ENCODE measurements at places on chromosomes 11 and 22. TPM values are rescaled to one million over a fixed set of nuclear protein-coding genes. Genes with fewer than 3 reads are reported as not detected.
A peak's percentile ranks its signal among the peaks of the same experiment; 100 is the strongest.

HTR3B gene
- total RNA-seq = not detected

GDPD4 gene
- not detected for total RNA-seq

APOC3 gene
- not detected for total RNA-seq

TMEM86A gene
- 6.3 TPM for total RNA-seq

OR8U1 gene
- total RNA-seq = not detected

ME3 gene
- total RNA-seq = 23.6 TPM

SLC22A8 gene
- not detected for total RNA-seq

SHANK3 gene
- 11.5 TPM for total RNA-seq

- DNase-seq = no peak
Observed at GRCh38 chr11:130813196-130813595, 103.1 kb downstream of the SNX19 start.

GRCh38 chr11:42502151-42502550 is 809.6 kb upstream of the API5 start:
- DNase-seq = no peak

- DNase-seq = no peak
Observed at GRCh38 chr11:64653388-64653973, 62.5 kb downstream of the SLC22A12 start.

- DNase-seq = no peak
Observed at GRCh38 chr11:111947143-111947542, 10.0 kb downstream of the DIXDC1 start.

DNA sequence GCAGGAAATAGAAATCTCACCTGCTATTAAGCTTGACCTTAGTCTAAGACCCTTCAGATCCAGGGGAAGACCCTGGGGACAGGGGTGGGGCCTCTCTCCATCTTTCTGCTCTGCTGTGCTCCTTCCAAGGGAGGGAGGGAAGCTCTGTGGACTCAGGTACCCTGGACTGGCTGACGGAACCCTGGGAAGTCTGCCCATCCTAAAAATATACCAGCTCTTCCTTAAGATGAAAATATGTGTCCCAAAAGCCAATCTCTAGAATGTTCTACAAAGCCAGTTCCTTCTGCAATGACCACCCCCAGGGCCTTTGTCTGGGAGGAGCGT is 73.7 kb downstream of the RTL6 start:
- DNase-seq = no peak

DNA sequence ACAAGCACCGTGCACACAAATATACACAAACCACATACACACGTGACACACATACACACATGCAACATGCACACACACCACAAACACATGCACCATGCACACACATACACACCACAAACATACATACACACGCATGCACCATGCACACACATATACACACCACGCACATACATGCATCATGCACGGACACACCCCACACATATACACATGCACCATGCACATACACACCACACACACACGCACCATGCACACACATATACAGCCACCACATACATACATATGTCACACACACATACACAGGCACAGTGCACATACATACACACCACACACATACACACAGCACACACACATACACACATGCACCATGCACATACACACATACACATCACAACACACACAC is 12.7 kb upstream of the B4GALNT4 start:
- DNase-seq = no peak

DNA sequence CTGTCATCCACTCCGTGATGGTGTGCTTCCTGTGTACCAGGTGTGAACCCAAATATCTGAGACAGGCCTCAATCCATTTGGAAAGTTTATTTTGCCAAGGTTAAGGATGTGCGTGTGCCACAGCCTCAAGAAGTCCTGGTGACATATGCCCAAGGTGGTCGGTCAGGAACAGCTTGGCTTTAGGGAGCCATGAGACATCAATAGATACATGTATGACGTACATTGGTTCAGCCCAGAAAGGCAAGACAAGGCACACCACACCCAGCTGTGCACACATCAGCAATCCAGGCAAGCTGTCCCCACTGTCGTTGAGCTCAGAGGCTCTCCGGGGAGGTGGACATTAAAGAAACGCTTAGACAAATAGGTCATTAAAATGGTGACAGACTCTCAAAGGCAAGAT is 56.8 kb upstream of the SHANK2 start:
- DNase-seq = no peak

- DNase-seq = peak; percentile 6
Observed at GRCh38 chr11:130278745-130279144, 36.0 kb downstream of the ZBTB44 start.

GRCh38 chr22:49087198-49087597 is 740.5 kb downstream of the BRD1 start:
- DNase-seq = no peak

- DNase-seq = no peak
Observed at GRCh38 chr11:117514256-117514655, 186.6 kb downstream of the CEP164 start.

GRCh38 chr11:34522188-34522587 is 8.6 kb upstream of the ELF5 start:
- DNase-seq = no peak

- no peak for DNase-seq
Observed at GRCh38 chr11:763549-764321, 13.6 kb downstream of the GATD1 start.

DNA sequence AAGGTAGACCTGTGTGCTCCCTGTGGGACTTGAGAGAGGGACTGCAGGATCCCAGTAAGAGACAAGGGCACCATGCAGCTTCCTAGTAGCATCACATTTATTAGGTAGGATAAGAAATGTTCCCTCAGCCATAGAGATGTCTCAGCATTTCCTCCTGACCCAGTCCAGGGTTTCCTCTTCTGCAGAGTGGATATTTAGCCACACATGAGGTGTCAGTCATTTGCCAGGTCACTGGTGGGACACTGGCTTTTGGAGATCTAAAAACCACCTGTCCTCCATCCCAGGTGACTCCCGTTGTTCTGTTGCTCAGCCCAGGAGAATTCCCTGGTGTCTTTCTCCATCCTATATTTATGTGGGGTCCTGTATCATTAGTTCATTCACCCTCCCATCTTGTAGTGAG is 117.5 kb upstream of the NNMT start:
- DNase-seq = no peak

GRCh38 chr22:26589845-26590736 is at the start of gene TPST2:
TPST2 (minus strand) TSS chr22:26590132; CDS start chr22:26541630, 48,502 bp downstream.
- DNase-seq = peak; percentile 84

- no peak for DNase-seq
Observed at GRCh38 chr11:43842021-43842420, 38.6 kb upstream of the ALKBH3 start.

GRCh38 chr11:73866095-73866579 is 10.5 kb downstream of the COA4 start:
- peak; percentile 8 for DNase-seq

DNA sequence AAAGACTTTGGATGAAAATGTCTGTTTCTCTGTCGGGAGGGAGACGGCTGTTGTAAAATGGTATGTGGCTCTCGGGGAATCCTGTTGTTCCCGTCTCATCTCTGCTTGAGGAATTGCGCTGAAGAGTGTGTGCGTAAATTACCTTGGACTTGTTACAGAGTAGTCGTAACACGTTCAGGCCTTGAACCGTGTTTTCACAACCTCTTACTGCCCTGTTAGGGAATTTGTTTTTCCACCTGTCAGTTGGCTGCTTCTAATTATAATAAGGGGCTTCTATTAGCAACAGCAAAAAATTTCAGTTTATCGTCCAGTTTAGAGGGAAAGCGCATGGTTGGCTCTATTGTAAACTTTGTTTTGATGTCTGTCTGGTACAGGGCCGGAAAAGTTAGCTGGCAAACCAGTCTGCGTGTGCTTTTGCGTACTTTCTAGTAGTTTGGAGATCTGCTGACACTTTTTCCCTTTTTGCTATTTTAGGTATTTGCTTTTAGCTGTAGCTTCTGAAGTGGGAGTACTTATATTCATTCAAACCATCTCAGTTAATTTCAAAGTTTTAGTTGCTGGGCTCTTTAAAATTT is 1.5 kb downstream of the HIPK3 start:
- peak; percentile 58 for DNase-seq

GRCh38 chr11:130644187-130644586 is 195.7 kb downstream of the ADAMTS15 start:
- DNase-seq = no peak

DNA sequence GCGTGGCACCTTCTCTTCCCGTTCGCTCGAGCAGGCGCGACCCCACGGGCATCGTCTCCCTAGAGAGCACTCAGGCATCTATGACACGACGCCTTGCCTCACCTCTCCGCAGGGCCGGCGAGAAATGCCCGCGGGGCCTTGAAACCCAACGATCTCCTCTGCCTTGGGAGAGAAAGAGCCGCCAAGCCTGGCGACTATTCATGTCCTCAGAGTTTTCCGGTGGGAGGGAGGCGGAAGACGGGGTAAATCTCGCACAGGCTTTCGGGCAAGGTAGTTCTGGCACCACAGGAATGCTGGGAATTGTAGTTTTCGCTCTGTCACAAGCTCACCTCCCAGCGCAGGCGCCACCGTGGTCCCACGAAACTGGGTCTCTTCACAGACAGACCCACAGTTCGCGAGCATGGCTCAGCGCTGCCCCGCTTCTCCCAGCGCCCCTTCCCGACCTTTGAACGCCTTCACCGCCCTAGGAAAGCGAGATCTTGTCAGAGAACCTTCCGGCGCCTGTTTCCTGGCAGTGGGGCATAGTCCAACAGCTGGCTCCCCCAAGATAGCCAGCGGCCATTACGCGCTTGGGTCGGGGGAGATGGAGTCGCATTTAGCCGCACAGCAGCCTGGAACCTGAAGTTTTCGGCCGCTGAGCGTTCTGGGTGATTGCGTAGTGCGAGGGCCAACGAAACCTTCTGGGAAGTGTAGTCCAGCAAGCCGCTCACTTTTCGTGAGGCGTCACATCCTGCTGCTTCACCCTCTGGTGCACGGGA is at the start of gene CCDC90B:
CCDC90B (minus strand) TSS at position 597 of the 758 bp plus-strand sequence; CDS start at position 202, 395 bp downstream.
- peak; percentile 98 for DNase-seq

DNA sequence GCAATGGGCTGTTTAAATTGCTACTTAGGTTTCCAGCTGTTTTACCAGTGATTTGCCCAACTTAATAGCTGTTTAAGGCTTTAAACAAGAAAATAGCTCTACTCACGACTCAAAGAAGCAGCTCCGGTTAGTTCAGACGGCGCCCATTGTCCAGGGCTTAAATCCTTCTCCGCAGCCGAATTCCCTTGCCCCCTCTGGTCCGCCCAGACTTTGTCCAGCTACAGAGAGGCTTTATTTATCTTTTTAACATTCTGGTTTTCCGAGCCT is 20.9 kb upstream of the SCUBE1 start:
- no peak for DNase-seq

- DNase-seq = peak; percentile 58
Observed at GRCh38 chr11:61718621-61719302, 33.7 kb upstream of the MYRF start.

GRCh38 chr22:45968751-45969413 is 8.1 kb downstream of the WNT7B start:
- DNase-seq = peak; percentile 71

- DNase-seq = no peak
Observed at GRCh38 chr11:126853732-126854131, 146.8 kb downstream of the KIRREL3 start.

DNA sequence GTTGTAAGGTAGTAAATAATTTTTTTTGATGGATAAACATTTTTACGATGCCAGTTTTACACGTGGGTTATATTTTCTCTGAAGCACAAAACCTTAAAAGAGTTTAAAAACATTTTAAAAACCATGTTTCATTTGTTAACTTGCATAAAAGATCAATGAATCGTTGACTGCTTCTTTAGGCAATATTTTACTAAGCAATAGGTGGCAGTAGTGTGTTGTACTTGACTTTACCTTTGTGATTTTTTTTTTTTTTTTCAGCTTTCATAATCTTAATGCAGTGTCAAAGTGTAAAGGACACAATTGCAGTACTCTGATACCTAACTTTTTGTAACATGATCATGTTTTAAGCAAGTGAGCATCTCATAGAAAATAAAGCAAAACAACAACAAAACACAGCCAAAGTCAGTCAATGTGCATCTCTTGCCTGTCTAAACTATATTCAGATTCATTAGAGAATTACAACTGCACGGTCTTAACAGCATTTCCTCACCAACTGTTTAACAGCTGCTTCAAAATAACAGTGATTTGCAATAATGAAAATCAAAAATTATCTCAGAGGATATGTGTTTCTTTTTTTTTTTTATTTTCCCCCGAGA is 27.7 kb downstream of the DNAJC24 start:
- DNase-seq = peak; percentile 44

DNA sequence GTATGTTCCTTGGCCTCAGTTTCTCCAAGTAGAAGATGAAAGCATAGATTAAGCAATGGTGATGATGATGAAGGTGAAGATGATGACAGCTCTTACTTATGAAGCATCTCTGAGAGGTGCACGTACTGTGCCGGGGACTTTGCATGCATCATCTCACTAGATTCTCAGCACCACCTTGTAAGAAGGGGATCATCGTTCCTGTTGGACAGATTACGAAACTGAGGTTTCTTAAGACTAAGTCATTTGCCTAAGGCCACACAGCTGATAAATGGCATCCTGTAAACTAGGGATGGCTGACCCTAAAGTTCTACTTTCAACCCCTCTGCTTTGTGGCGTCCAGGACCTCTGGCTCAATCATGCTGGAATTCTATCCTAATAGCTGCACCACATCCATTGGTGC is 8.7 kb downstream of the MS4A15 start:
- no peak for DNase-seq

DNA sequence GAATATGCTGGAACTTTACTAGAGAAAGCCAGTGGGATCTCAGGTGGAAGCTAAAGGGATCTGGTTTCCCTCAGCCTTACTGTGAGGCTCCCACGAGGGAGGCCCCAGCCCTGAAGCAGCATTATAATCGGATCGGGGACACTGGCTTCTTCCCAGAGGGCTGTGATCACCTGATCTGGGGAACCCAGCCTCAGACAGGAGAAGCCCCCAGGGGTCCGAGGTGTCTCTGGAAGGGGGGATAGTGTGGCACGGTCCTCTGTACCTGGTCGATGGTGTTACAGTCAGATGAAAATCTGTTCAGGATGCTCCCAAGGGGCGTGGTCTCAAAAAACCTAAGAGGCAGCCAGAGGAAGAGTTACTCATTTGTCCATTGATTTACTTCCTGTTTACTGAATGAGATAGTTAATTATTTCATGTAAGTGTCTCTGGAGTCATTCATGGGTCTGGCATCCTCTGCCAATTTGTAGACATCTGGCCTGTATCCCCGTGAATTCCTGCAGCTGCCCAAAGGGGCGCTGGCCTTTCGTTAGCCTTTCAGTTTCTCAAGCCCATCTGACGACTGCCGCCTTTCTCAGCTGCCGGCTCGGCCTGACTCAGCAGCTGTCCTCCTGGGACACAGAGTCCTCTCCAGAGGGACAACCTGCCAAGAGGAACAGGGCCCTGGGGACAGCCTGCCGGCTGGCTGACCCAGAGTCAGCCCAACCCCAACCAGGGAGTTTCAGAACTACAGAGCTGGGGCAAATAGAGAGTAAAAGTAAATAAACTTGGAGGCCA is 17.0 kb upstream of the KCNJ11 start:
- peak; percentile 18 for DNase-seq

GRCh38 chr11:106461839-106462545 is 384.5 kb downstream of the AASDHPPT start:
- DNase-seq = no peak
